Stimulated activated CD4-positive, alpha-beta T cell treated with anti-CD3 and anti-CD28 coated beads, Interleukin-15, amount 100 ng/mL, for 48 hours (primary cell): ENCODE measurements at places on chromosomes 5 and 9.

DNA sequence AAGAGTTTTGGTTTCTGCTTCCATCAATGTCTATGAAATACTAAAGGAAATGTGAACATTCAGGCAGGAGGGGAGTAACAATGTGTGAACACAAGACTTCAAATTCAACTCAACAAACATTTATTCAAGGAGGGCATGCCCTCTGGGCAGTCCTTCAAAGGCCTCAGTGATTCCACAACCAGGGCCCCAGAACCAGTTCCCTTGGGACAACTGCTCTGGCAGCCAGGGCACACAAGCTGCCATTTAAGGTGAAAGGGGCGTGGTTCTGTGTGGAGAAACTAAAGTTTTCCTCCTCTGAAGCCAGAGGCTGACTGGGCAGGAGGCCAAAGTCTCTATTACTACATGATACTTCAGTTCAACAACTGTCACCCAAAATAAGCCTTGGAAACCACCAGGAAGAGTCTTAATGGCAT is 3.2 kb downstream of the RBM18 start:
- DNase-seq = no peak

DNA sequence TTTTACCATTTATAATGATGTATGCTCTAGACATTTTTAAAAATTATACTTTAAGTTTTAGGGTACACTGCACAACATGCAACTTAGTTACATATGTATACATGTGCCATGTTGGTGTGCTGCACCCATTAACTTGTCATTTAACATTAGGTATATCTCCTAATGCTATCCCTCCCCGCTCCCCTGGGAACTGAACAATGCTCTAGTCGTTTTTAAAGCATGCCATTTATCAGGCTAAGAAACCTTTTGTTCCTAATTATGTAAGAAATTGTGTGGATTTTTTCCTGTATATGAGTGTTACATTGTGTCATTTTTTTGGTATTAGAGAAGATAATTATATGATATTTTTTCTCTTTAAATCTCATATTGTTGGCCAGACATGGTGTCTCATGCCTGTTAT is 72.8 kb upstream of the SGCD start:
- no peak for DNase-seq

GRCh38 chr5:123261752-123262151 is 161.5 kb downstream of the CEP120 start:
- DNase-seq = no peak

DNA sequence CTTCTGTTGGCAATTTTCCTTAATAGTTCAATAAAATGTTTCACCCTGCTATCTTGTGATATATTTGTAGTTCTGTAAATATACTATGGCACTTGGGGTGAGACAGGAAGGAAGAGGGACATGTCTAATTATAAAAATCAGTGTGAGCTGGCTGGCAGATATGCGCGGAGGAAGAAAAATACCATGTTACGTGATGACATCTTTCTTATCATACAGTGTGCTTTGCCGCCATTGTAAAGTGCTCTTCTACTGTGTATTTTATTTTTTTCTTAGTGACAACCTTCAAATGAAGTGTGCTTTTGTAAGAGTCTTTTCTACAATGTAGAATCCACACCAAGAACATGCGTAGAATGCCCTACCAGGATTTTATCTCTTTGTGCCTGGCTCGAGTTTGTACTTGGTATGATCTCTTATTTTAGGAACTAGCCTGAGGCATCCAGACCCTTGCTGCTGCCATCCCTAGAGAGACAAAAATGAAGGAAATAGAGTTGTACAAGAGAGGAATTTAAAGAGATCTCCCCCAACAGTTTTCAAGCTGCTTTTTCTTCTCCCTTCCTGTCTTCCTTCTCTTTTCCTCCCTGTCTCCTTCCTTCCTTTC is 46.7 kb upstream of the RIOK2 start:
- DNase-seq = no peak

GRCh38 chr9:115234094-115234493 is 116.1 kb upstream of the TNC start:
- DNase-seq = no peak

- DNase-seq = no peak
Observed at GRCh38 chr5:10303699-10304170, 4.0 kb downstream of the CMBL start.

DNA sequence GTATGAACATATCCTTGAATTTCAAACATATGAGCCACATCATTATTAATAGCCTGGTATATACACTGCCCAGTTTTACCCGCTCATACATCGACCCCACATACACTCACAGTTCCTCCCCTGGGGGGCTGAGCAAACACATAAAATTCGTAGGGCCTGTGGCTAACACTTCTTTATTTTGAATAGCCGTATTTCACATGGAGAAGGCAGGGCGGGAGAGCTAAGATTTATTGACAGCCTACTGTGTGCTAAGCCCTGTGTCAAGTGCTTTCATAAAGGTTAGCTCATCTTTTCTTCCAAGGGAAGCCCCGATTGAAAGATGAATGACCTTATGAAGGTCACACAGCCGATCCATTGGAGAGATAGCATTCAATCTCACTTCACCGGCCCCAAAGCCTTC is 134.4 kb downstream of the ENC1 start:
- DNase-seq = no peak

- peak; percentile 88 for DNase-seq
Observed at GRCh38 chr5:157271740-157272271, 5.9 kb downstream of the CYFIP2 start.

DNA sequence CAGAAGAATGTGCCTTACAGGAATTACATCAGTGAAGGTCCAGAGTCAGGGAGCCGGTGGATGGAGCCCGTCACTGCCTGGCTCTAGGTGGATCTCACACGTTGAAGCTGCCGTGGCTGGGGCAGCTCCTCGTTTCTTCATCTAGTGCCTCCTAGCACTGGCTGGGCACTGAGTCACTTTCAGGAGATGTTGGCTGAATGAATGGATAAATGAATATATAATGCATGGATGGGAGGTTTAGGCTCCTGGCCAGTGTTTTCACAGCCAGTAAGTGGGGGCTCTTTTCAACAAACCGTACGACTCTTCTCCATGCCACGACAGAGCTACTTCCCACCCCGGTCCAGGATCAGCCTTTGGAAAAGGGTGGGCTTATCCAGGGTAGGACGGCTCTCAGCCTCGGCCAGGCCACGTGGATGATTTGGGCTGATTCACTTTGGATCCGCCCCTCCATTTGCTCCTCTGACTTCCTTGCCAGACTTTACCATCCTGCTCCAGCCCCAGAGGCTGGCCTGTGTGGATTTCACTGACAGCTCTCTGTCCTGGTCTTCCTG is 1.3 kb upstream of the SH3PXD2B start:
- no peak for DNase-seq

DNA sequence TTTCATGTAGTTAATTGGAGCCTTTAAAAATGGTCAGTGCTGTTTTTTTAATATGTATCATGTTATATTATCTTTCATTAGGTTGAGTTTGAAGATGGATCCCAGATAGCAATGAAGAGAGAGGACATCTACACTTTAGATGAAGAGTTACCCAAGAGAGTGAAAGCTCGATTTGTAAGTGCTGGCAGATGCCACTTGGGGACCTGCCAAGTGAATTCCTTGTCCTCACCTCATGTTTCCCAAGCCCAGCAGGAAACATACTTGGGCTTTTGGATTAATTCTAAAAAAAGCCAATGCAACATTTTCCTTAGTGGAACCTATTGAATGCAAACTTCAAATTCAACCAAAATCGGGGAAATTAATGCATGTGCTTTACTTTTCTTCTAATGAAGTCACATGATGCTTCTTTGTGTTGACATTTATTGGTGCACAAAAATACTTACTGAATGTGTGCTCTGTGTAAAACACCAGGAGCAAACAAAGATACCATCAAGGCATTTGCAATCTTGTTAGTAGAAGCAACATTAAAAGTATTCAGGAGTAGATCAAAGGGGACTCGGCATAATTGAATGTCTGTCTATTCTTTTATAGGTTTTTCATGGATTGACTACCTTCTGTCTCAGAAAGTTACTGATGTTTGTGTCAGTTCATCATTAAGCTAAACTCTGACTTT is 412.1 kb downstream of the KDM4C start:
- DNase-seq = no peak

- no peak for DNase-seq
Observed at GRCh38 chr5:149079883-149080282, 17.0 kb upstream of the SH3TC2 start.

DNA sequence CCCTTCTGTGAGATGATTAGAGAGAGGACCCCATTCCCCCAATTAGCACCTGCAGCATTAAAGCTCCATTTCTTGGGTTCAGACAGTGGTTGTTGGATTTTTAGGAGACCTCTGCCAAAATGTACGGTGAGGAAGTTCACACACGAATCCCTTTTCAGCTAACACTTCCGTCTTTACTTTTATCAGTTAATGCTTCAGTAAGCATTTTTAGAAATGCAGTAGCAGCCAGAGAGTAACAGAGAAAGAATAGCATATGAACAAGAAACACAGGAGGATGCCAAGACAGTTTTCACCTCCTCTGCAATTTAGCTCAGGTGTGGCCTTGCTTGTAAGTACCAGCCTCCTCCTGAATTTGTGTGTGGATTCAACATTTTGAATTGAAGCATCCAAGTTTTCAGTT is 312.9 kb downstream of the ISL1 start:
- no peak for DNase-seq

DNA sequence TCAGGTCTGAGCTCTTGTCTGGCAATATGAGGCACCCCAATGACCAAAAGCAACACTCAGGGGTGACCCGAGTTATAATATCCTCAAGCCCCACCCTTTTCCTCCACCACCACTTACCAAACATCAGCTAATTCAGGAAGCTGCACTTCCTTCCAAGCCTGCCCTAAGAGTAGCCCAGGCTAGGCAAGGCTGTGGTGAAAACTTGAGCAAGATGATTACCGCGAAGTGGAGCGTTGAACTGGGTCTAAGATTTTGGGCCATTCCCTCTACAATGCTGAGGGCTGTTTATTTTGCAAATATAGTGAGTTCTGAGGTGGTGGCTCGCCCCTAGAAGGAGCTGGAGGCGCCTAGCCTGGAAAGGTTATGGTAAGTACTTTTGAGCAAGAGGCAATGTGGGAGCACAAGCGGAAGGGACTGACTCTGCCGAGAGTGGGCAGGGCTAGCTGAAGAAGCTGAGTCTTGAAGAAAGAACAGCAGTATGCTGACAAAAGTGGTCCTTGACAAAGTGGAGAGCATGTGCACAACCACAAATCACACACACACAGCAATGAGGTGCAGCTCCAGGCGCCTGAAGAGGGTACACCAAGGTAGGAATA is at the start of gene HK3:
HK3 (minus strand) TSS at position 51 of the 596 bp plus-strand sequence. CDS start 3,187 bp downstream, outside the sequence.
- no peak for DNase-seq
